ENCODE measurements at places on chromosomes 12 and 14.

DNA sequence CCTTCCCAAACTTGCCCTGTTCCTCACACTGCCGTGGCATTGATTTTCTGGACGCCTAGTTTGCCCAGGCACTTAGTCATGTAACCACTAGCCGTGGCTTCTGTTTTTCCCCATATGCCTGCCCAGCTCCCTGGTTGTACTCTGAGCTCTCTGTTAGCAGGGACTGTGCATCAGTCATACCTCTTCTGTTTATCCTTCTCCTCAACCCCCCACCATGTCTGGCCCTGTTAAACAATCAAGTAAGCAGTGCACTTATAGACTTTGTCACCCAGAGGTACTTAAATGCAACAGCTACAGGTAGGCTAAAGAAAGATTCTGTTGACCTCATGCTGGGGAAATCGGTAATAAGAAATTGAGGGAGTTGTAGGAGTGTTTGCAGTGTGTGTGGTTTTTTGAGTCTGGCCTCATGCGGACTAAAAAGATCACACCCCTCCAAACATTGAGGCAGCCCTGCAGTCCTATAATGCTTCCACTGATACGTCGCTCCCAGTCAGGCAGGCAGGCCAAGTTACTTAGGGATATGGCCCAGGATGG is 17.0 kb downstream of the UBE3B start:
- DNase-seq: no peak

GRCh38 chr12:97989366-97989940 is 525.9 kb upstream of the TMPO start:
- no peak for DNase-seq

GRCh38 chr12:122999986-123000420 is 19.5 kb downstream of the ARL6IP4 start:
- no peak for DNase-seq

- peak; percentile 42 for DNase-seq
Measured at GRCh38 chr12:3304436-3305165, 186.4 kb upstream of the PRMT8 start.

DNA sequence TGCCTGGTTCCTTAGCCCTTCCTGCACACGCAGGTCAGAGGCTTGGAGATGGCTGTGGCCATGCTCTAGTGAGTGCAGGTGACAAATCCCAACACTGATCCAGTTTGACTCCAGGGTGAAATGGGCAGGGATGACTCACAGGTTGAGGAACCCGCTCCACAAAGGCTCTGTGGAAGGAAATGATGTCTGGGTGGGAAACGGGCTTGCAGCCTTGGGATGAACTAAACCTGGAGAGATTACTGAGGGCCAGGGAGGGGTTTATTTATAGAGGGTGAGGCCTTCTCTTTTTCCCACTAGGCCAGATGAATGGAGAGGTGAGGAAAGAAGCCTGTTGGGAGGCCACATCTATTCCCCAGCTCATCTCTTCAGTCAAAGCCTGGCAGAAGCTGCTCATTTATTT is 29.3 kb upstream of the EMP1 start:
- no peak for DNase-seq

DNA sequence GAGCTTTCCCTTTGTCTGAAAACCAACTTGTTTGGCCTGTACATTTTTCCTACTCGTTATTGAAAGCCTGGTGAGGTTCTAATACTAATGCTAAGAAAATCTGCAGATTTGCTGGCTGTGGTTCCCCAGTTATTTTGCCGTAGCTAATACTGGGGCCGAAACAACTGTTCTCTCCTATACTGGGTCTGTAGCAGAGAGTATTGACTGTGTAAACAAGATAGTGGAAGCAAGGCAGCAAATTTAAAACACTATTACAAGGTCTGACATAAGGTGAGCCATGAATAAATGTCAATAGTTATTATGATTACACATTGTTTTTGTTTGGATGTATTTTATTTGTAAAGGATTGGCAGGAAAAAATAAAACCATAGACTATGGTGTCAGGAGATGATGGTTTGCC is 1244.0 kb downstream of the AACS start:
- DNase-seq: no peak

DNA sequence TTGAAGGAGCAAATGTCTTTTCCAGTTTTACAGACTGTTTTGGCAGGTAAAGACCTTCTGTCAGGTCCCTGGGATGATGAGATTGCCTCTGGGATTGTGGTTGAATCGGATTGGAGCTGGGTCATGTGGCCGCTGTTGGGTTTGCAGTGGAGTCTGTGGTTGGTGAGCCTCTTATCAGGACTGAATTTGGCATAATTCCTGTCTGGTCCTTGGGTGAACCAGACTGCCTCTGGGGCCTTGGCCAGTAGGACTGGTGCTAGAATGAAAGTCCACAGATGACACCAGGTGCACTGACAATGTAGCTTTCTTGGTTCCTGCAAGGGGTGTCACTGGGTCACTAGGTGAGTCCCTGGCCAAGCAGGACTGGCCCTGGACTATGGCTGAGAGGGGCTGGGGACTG is 155.3 kb downstream of the TPH2 start:
- DNase-seq: no peak

GRCh38 chr12:124332058-124332672 is 37.3 kb downstream of the RFLNA start:
- no peak for DNase-seq

DNA sequence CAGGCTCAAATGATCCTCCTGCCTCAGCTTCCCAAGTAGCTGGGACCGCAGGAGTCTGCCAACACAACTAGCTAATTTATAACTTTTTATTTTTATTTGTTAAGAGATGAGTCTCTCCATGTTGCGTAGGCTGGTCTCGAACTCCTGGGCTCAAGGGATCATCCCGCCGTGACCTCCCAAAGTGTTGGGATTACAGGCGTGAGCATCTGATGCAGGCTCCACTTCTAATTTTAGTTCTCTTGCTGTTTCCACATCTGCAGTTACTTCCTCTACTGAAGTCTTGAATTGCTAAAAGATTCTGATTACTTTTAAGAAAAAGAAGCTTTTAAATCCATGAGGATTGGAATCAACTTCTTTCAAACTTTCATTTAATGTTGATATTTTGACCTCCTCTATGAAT is 13.4 kb upstream of the SNX6 start:
- no peak for DNase-seq

DNA sequence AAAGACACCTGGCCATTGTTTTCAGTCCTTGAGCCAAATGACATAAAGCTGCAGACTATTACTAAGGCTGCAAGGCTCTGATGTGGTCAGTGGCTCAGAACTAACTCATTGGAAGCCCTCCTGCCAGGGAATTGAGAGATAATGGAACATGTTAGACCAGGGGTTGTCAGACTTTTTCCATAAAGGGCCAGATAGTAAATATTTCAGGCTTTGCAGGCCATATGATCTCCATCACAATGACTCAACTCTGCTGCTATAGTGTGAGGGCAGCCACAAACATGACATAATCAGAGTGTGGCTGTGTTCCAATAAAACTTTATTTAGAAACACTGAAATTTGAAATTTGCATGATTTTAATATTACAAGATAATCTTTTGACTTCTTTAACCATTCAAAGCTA is 140.3 kb downstream of the TMEM30B start:
- DNase-seq: no peak
